ENCODE measurements at places on chromosomes 11 and 22. TPM values are rescaled to one million over a fixed set of nuclear protein-coding genes. Genes with fewer than 3 reads are reported as not detected.

Gene ISX
- total RNA-seq, result not detected

Gene SORL1
- total RNA-seq, result 74.2 TPM

Gene OR8A1
- total RNA-seq, result not detected

Gene MS4A6A
- 145 TPM for total RNA-seq

Gene MMP10
- total RNA-seq, result not detected

Data from kidney (tissue), 22 donors.